ENCODE measurements at places on chromosomes 16 and 17.

GRCh38 chr16:78249056-78249455 lies 149.6 kb downstream of the WWOX start:
- no peak for DNase-seq

GRCh38 chr17:46863383-46864121 lies 12.2 kb downstream of the WNT9B start:
- DNase-seq = no peak

- no peak for DNase-seq
Measured at GRCh38 chr16:75801307-75801706, 75.0 kb upstream of the CPHXL start.

- no peak for DNase-seq
Measured at GRCh38 chr16:18834864-18835263, 33.5 kb upstream of the ARL6IP1 start.

- no peak for DNase-seq
Measured at GRCh38 chr17:83107656-83108048, 28.2 kb downstream of the METRNL start.

GRCh38 chr17:19334331-19334730 lies 28.2 kb downstream of the B9D1 start:
- DNase-seq = no peak

- no peak for DNase-seq
Measured at GRCh38 chr16:53337294-53337693, 97.0 kb upstream of the RBL2 start.
